ENCODE measurements at places on chromosomes 3 and 15.

GRCh38 chr3:186107215-186108105, 1.4 kb downstream of the ETV5 start:
- no peak for DNase-seq

- peak; percentile 71 for DNase-seq
Observed at GRCh38 chr3:124559846-124560574, 170.2 kb upstream of the UMPS start.

DNA sequence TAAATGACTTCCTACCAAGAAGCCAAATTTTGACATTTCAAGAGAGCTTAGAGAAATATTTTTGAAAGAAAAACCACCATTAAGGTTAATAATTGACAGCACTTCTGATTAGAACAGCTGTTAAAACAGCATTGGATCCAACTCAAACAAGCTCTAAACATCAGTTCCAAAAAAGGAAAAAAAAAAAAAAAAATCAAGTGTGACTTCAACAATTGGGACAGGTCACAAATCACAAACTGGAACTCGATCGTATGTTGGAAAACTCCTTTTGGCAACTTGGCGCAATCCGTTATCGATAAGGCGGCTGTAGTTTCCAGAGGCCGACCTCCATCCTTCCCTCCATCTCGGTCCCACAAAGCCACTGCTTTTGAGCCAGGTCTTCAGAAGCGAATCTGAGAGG, 17.8 kb downstream of the TLE3 start:
- DNase-seq: no peak

- no peak for DNase-seq
Observed at GRCh38 chr3:16768956-16769355, 115.8 kb upstream of the PLCL2 start.

GRCh38 chr3:170712336-170712735, 126.5 kb upstream of the SLC7A14 start:
- no peak for DNase-seq

- no peak for DNase-seq
Observed at GRCh38 chr3:65144791-65145351, 457.1 kb upstream of the ADAMTS9 start.

- DNase-seq: no peak
Observed at GRCh38 chr3:32575451-32576113, 4.9 kb upstream of the DYNC1LI1 start.

- DNase-seq: no peak
Observed at GRCh38 chr15:95626501-95627361, 703.8 kb upstream of the NR2F2 start.

DNA sequence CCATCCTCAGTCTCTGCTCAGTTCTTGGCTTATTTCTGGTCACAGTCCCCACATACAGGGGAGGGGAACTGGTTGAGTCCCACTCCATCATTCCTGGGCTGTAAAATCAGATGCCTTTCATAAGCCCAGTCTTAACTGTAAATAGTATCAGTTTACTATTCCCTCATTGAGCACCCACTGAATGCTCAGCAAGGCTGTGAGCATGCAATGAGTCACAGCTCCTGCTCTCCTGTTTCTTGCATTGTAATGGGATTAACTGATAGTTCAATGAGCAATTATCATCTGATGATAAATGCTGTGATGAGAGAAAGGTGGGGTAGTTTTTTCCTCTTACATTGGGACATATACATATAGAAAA, 113.6 kb upstream of the TPM1 start:
- DNase-seq: peak; percentile 76

DNA sequence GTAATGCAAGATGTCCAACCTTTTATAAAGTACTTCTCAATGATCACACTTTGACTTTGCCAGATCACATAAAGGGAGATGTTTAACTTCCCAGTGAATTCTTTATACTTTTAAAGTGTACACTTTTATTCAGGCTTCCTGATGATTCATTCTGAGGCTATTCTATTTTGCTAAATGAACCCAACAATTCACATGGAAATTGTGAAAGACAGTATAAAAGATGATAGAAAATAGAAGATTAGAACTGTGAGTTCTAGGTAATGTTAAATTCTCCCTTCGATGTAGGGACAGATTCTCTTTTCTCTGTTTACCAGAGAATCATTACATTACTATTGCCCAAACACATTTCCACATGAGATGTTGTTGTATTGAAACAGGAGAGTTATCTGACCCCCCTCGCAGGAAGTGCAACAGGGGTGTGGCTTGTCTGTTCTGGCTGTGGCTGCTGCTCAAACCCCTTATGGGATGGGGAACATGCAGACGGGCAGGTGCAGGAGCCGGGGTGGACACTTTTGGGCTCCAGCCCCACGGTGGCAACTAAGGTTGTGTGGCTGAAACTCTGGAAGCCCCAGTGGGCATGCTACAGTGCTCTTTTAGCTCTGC, 131.3 kb upstream of the LRTM1 start:
- DNase-seq: no peak

GRCh38 chr3:116390318-116390717, 55.0 kb downstream of the LSAMP start:
- DNase-seq: no peak

DNA sequence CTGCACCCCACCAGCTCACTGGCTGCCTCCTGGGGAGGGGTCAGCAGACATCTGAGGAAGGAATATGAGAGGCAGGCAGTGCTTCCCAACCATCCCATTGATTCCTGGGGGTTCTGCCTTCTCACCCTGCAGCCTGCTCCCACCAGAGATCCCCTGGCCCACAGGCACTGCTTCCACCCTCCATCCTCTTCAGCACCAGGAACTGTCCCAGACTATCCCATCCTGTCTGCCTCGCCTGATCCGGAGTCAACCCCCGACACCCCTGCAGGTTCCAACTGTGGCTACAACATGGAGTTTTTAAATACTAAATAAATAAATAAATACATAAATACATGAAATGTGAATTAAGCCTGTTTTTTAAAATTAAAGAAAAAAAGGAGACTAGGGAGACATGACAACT, 43.6 kb downstream of the CACNA2D2 start:
- no peak for DNase-seq

GRCh38 chr3:105397974-105398373, 31.3 kb downstream of the ALCAM start:
- DNase-seq: no peak

GRCh38 chr3:189477614-189478013, 153.6 kb upstream of the TP63 start:
- no peak for DNase-seq

DNA sequence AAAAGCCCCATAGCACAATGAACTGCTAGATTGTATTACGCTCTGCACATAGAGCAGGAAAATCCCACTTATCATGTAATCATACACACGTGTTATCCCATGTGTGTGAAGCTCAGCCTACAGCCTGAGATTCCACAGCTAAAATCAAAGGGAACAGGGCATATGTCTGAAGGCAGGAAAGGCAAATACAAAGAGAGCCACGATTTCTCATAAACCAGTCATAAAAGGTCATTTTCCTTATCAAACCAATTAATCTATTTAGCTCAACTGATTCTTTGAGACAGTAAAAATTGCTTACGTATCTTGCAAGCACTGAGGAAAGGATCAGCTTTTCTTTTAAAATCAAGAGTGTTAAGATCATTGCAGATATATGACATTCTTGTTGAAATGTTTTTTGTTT, 199.5 kb upstream of the TBL1XR1 start:
- no peak for DNase-seq

DNA sequence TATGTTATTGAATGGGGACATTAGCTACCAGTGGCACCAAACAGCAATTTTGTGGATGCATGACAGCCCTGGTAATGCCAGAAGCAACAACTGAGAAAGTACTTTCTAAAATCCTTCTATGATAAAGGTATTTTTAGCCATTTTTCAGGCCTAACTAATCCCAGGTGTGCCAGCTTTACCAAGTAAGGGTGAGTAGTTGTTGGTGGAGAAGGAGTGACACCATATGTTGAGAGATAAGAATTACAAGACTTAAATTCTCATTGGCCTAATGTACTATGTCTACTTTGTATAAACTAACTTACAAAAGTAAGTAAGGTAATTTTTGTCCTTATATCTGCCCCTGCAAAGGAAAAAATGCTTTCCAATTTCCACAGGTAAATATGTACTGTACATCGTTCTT, 4.1 kb upstream of the COX17 start:
- no peak for DNase-seq

- no peak for DNase-seq
Observed at GRCh38 chr3:128494367-128494650, 1.3 kb upstream of the GATA2 start.

DNA sequence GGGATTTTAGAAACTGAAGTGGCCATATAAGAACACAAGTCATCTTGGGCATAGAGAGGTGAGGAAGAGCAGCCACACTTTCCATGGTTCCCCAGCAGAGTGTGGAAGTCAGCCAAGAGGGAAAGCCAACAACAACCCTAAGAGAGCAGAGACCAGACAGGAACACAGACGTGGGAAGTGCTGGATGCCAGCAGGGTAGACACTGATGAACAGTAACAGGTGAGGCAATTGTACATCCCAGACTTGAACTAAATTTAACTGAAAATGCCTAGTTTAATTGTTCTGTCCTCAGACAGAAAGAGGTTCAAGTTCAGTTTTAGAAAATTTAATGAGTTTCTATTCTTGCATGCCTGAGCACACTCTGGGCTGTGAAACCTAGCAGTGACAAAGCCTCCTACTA, 212.1 kb downstream of the ATP8B4 start:
- DNase-seq: no peak

GRCh38 chr3:66723231-66723630, 222.4 kb upstream of the LRIG1 start:
- no peak for DNase-seq

GRCh38 chr15:22915866-22916515, 64.2 kb downstream of the CYFIP1 start:
- no peak for DNase-seq

DNA sequence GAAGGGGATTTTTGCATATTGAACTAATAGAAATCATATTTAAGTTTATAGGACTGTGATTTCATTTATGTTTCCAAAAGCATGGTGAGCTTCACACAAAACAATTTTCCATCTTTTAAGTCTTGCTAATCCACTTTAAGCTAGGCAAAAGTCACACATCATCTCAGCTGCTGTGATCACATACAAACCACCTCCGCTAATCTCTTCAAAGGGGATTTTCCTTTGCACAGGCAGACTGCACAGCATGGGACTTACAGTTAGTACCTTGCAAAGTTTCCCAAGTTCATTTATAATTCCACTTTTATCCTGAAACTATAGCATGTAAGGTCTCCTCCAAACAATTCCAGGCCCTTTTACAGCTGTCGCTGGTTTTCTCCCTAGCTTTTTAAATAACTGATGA, 225.1 kb upstream of the CNTN3 start:
- no peak for DNase-seq

DNA sequence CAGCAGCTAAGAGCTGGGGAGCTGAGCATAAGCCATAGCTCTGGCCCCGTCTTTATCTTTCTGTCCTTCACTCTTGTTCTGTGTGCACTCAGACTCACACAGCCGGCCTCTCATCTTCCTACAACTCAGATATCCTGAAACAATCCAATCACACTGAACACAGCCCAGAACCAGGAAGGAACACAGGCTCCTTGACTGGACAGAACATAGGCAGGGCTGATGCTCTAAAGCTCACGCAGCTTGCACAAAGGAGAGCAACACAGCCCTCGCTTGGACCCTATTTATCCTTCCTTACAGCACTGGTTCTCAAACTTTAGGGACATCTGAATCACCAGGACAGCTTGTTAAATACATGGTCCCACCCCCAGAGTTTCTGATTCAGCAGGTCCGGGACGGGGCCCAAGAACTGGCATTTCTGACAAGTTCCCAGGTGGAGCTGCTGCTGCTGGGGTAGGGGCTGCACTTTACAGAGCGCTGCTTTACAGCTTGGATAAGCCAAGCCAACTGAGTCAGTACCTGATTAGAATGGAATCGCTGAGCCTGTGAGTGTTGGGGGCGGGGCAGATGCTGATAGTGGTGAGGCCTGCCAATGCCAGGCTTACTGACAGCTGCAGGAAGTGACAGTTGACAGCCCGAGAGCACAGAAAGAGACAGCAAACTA, 65.1 kb downstream of the MRPL46 start:
- DNase-seq: no peak

GRCh38 chr15:80152896-80153876, at the start of gene FAH:
TSS of gene FAH (plus strand) at chr15:80152999. CDS start at chr15:80153055, 56 bp downstream.
- no peak for DNase-seq

DNA sequence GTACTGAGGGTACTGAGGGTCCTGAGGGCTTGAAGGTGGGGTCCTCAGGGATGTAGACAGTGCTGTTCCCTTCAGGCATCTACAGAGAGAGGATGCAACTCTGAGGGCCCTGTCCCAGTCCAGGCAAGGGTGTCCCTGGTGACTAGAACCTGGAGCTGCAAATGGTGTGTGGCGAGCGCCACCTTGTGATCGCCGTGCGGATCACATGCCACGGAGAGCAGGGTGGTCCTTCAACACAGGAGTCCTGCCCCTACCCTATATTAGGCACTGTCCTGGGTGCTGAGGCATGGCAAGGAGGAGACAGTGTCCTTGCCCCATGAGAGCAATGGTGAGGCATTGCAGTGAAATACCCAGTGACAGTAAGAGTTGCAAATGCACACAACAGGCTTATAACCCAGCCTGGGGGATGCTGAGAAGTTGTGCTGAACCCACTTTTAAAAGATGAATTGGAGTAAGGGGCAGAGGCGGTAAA, 23.6 kb downstream of the RHCG start:
- no peak for DNase-seq

DNA sequence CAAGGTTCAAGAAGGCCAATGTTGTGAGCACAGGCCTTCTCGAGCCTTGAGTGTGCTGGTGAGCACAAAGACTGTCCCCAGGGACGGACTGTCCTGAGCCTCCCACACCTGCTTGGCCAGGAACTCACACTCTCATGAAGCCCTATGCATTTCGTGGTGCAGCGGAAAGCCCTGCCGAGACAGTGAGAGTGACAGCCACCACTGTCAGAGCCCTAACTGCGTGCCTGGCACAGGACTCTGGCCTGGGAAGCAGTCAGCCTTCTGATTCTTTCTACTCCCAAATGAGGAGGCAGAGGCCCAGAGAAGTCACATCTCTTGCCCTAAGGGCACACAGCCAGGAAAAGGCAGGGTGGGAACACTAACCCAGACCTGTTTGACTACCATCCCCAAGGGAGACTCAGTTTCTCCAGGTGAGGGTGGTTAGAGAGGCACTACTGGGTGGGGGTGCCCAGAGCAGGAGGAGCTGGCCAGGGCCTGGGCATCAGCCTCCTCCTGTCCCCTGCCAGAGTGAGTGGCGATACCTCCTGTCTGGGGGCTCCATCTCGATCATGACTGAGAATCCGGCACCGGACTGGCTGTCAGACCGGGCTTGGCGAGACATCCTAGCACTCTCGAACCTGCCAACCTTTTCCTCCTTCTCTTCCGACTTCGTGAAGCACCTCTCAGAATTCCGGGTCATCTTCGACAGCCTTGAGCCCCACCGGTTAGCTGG, 50.8 kb downstream of the SEMA3G start:
- no peak for DNase-seq

- DNase-seq: no peak
Observed at GRCh38 chr15:34336991-34337556, 507 bp downstream of the SLC12A6 start.

- DNase-seq: no peak
Observed at GRCh38 chr15:36653851-36654250, 74.4 kb downstream of the CDIN1 start.

DNA sequence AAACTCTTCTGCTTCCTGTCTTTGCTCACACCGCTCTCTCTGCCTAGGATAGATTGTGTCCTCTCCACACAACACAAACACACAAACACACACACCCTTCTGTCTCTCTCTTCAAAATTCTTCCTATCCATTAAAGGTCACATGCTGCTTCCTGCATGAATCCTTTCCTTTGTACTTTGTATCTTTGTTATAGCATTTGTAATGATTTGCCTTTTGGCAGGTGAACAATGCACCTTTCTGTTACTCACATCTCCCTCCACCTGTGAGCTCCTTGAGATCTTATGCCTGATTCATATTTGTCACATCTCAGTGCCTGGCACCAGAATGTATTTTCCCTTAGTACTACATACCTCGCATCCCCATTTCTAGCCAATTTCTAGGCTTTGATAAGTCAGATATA, 251.4 kb upstream of the UMPS start:
- DNase-seq: no peak

All from stromal cell of bone marrow (primary cell).